ENCODE measurements at places on chromosomes 3 and 15. TPM values are rescaled to one million over a fixed set of nuclear protein-coding genes. Genes with fewer than 3 reads are reported as not detected.

Gene NMNAT3
- 17.3 TPM for total RNA-seq

Gene CYP11A1
- 4.6 TPM for total RNA-seq

Gene GADL1
- total RNA-seq = not detected

Gene NANOGP8
- 1.3 TPM for total RNA-seq

Gene KIF23
- total RNA-seq = 1.6 TPM

- H3K4me1 ChIP-seq = no peaks in the 10 kb centered on the region
- H3K36me3 ChIP-seq = no peaks in the 10 kb centered on the region
- DNase-seq = no peak
- no peak overlapping the region for H3K4me3 ChIP-seq
Observed at GRCh38 chr3:132161608-132162007, 126.8 kb upstream of the CPNE4 start.

GRCh38 chr3:114896978-114897377, 250.1 kb downstream of the ZBTB20 start:
- DNase-seq = no peak
- no peaks in the 10 kb centered on the region for H3K27me3 ChIP-seq
- H3K36me3 ChIP-seq = no peaks in the 10 kb centered on the region
- no peak overlapping the region for H3K4me3 ChIP-seq

DNA sequence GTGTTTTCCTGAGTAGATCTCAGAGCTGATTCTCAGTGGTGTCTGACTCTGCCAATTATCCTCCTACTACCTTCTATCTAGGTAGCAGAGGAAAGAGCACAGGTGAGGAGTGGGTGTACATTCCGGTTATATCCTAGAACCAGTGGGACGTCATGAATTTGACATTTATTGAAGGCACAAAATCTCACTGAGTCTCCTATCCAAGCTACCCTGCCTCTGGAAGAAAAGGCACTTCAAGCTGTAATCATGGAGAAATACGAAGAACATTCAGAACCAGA, 952.2 kb downstream of the TUSC7 start:
- H3K27ac ChIP-seq = no peak overlapping the region
- no peaks in the 10 kb centered on the region for H3K27me3 ChIP-seq
- DNase-seq = no peak
- no peaks in the 10 kb centered on the region for H3K4me1 ChIP-seq
- no peaks in the 10 kb centered on the region for H3K36me3 ChIP-seq

- H3K4me1 ChIP-seq = no peaks in the 10 kb centered on the region
- H3K4me3 ChIP-seq = no peak overlapping the region
- no peaks in the 10 kb centered on the region for H3K36me3 ChIP-seq
- no peak overlapping the region for H3K27ac ChIP-seq
Observed at GRCh38 chr3:160583451-160583850, 18.1 kb upstream of the KPNA4 start.

GRCh38 chr3:187737006-187737367, 8.3 kb downstream of the BCL6 start:
- H3K4me1 ChIP-seq = peaks cover 14% of the 10 kb centered on the region
- peak overlapping the region; percentile 64 for H3K4me3 ChIP-seq
- peak overlapping the region; percentile 99 for H3K27ac ChIP-seq
- H3K36me3 ChIP-seq = no peaks in the 10 kb centered on the region
- no peaks in the 10 kb centered on the region for H3K27me3 ChIP-seq

GRCh38 chr3:113532698-113533533, 561 bp downstream of the SIDT1 start:
- no peaks in the 10 kb centered on the region for H3K4me1 ChIP-seq
- peak overlapping the region; percentile 68 for H3K27ac ChIP-seq
- no peak for DNase-seq

- H3K36me3 ChIP-seq = no peaks in the 10 kb centered on the region
- no peaks in the 10 kb centered on the region for H3K4me1 ChIP-seq
- H3K27ac ChIP-seq = no peak overlapping the region
- no peak for DNase-seq
- H3K27me3 ChIP-seq = no peaks in the 10 kb centered on the region
Observed at GRCh38 chr3:139129892-139130291, 85.2 kb upstream of the PRR23C start.
